Astrocyte of the cerebellum (primary cell): ENCODE measurements at places on chromosomes 6 and 20.

DNA sequence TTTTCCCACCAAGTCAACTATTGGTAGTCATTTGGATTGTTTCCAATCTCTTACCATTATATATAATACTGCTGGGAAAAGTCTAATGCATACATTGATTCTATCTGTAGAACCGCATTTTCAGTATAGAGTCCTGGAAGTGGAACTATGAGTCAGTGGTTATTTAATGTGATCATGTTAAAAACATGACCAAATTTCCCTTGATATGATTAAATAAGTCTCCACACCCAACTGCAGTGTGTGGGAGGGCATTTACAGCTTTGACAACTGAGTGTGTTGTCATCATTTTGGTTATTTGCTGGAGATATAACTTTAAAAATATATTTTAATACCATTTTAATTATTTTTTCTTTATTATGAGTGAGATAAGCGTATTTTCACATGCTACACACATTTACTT lies 1027.6 kb downstream of the EYS start:
- DNase-seq: no peak

GRCh38 chr6:77136086-77136485 lies 327.2 kb downstream of the HTR1B start:
- no peak for DNase-seq

DNA sequence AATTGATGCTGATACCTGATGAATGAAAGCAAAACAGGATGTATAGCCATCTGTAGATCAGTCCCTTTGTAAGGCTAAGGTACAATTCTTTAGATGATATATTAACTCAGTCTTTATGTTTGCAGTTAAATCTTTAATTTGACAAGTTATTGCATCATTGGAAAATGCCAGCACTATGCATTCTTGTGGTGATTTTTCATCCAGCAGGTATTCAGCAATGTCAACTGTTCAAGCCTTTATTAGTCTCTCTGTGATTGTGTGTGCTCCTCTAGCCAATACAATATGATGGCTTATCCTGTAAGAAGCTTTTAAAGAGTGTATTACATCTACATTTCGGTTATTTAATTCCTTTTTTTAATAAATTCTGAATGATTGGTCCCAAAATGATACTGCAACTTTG lies 34.3 kb downstream of the HLA-DMB start:
- DNase-seq: no peak

GRCh38 chr6:157967486-157967885 lies 14.2 kb upstream of the SYNJ2 start:
- DNase-seq: no peak

- no peak for DNase-seq
Measured at GRCh38 chr6:150391414-150391813, 22.6 kb downstream of the IYD start.

- DNase-seq: peak; percentile 43
Measured at GRCh38 chr6:149895833-149896271, 2.1 kb downstream of the RAET1E start.

DNA sequence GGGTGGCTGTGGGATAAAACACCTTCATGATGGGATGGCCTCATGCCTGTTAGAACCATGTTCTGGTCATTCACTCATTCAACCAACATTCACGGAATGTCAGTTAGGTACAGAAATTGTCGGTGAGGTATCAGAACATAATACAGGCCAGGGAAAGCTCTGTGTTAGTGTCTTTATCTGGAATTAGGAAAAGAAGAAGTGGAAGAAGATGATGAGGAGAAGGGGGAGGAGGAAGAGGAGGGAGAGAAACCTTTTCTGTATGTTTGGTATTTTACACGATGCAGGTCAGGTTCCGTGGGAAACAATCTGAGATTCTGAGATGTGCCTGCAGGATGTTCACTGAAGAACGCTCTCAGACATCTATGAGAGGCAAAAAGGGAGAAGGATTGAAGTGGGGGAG lies 5.6 kb downstream of the ADTRP start:
- no peak for DNase-seq

GRCh38 chr6:158047563-158048323 lies 66.1 kb downstream of the SYNJ2 start:
- DNase-seq: no peak

DNA sequence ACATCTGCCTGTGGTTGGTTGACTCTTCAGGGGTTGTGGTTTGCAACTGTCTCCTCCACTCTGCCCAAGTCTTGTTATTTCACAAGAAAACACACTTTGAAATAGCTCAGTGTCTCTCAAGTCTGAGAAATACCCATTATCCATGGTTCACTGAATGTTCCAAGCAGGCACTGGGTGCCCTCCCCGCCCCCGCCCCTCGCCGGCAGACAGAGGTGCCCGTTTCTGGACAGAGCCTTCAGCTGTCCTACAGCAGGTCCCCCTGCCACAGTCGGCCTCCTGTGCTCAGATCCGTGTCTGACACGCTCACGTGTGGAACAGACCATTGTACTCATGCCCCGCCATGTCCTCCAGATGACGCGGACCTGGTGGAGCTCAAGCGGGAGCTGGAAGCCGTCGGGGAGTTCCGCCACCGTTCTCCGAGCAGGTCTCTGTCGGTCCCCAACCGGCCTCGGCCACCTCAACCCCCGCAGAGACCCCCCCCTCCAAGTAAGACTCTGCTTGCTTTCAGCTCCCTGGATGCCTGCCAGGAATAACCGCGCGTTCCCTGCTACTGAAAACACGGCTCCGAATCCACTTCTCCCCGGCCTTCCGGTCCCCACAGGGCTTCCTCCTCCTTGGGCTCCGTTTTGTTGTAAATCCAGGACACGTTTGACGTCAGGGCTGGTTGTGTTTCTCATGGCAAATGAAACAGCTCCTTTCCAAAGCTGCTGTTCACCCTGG lies 81.4 kb downstream of the SERAC1 start:
- peak; percentile 64 for DNase-seq

- DNase-seq: no peak
Measured at GRCh38 chr6:117919775-117920729, 13.0 kb downstream of the SLC35F1 start.

GRCh38 chr6:90199900-90200299 lies 96.7 kb downstream of the BACH2 start:
- DNase-seq: no peak

GRCh38 chr6:63764318-63764916 lies 128.8 kb downstream of the PHF3 start:
- peak; percentile 41 for DNase-seq

- DNase-seq: no peak
Measured at GRCh38 chr6:104173668-104174067, 686.1 kb downstream of the HACE1 start.

- no peak for DNase-seq
Measured at GRCh38 chr6:25312703-25313102, 33.5 kb downstream of the CARMIL1 start.

GRCh38 chr6:16766836-16767745 lies 5.8 kb upstream of the ATXN1 start:
- no peak for DNase-seq

DNA sequence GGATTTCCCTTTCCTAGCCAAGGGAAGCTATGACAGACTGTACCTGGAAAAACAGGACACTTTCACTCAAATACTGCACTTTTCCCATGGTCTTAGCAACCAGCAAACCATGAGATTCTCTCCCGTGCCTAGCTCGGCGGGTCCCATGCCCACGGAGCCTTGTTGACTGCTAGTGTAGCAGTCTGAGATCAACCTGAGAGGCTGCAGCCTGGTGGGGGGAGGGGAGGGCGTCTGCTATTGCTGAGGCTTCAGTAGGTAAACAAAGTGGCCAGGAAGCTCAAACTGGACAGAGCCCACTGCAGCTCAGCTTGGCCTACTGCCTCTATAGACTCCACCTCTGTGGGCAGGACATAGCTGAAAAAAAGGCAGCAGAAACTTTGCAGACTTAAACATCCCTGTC lies 61.8 kb downstream of the EPM2A start:
- no peak for DNase-seq

- no peak for DNase-seq
Measured at GRCh38 chr20:44056010-44056698, 130.8 kb downstream of the JPH2 start.

- peak; percentile 59 for DNase-seq
Measured at GRCh38 chr6:136015531-136015930, 164.0 kb downstream of the PDE7B start.
